ENCODE measurements at places on chromosomes 13 and 19.

DNA sequence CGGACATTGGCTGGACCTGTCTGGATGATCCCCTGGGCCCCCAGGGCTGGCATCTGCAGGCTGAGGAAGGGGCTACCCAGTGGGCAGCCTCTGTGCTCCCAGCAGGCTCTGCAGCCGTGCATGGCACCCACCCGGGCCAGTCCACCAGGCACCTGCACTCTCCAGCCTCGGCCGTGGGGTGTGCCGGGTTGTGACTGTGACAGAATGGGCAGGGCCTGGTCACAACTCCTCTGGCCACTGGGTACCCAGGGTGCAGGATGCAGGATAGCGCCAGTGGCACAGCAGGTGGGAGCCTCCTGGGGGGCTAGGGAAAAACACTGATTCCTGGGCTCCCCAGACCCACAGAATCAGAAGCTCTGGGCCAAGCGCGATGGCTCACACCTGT lies 10.0 kb downstream of the PEX11G start:
- DNase-seq = no peak

DNA sequence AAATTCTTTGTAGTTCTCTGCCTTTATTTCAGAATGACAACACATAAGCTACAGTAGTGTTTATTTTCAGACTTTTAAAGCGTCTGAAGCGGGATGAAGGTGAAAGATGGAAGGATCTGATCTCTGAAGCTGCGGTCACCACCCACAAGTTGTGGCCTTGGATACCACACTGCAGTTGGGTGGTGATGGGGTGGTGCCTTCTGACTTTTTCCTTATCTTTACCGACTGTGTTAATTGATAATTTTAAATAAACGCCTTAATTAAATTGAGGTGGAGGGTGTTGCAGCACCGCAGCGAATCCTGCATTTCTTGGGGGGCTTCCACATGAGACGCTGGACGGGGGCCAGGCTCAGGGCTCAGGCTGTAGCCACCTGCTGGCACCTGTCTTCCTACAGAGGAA lies 1.3 kb downstream of the TFDP1 start:
- DNase-seq = peak; percentile 17

DNA sequence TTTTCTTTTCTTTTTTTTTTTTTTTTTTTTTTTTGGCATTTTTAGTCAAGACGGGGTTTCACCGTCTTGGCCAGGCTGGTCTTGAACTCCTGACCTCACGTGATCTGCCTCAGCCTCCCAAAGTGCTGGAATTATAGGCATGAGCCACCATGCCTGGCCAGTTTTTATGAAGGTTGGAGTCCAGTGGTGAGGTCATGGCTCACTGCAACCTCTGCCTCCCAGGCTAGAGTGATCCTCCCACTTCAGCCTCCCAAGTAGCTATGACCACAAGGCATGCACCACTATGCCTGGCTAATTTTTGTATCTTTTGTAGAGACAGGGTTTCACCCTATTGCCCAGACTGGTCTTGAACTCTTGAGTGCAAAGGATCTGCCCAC lies 4.2 kb downstream of the SNRPA start:
- DNase-seq = no peak

DNA sequence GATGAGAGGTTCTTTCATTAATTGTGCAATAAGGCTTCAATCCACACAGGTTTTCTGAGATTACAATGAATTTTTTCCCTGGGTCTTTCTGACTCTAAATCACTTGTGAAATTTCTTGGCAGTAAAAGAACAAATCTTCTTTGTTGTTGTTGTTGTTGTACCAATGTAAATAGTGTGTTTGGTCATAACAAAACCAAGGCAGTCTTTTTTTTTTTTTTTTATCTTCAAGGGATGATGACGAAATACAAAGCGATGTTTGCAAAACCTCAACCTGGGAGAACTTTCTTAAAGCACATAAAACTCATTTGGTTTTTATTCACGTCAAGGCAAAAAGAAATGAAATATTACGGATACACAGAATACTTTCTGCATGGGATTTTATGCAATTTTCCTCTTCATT lies 462.0 kb downstream of the LIG4 start:
- DNase-seq = no peak

- no peak for DNase-seq
Measured at GRCh38 chr13:24717217-24717616, 37.0 kb downstream of the ATP12A start.

DNA sequence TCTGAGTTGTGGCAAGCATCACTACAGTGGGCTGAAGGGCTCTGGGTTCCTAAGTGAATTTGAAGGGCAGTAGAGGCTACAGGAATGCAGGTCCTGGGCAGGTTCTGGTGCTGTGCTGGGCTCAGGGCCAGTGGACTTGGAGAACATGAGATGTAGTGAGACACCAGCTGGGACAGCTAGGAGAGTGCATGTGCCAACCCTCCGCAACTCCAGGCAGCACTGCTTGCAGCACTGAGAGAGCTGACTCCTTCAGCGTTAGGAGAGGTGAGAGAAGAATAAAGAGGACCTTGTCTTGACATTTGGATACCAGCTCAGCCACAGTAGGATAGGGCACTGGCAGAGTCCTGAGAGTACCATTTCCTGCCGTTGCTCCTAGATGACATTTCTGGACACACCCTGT lies 739.9 kb upstream of the PRR20A start:
- no peak for DNase-seq

DNA sequence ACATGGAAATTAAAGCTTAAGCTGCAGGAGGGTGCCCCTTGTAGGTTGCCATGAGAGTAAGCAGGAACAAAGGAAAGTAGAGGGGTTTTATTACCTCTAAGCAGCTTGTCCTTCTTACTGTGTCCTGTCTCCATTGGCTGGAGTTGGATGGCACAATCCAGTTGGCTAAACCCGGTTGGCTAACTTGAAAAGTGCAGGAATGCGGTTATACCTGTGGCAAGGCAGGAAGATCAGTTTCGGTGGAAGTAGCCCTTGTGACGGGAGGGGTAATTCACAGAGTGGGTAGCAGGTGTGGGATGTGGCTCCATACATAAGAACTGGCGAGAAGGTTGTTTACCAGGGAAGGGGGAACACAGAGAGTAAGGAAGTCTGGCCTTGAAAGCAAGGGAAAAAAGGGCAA lies 3.2 kb downstream of the ZNF726 start:
- DNase-seq = no peak

- DNase-seq = no peak
Measured at GRCh38 chr19:14300303-14300702, 80.9 kb upstream of the ADGRE5 start.

- DNase-seq = no peak
Measured at GRCh38 chr13:87778128-87778527, 107.0 kb downstream of the SLITRK5 start.

DNA sequence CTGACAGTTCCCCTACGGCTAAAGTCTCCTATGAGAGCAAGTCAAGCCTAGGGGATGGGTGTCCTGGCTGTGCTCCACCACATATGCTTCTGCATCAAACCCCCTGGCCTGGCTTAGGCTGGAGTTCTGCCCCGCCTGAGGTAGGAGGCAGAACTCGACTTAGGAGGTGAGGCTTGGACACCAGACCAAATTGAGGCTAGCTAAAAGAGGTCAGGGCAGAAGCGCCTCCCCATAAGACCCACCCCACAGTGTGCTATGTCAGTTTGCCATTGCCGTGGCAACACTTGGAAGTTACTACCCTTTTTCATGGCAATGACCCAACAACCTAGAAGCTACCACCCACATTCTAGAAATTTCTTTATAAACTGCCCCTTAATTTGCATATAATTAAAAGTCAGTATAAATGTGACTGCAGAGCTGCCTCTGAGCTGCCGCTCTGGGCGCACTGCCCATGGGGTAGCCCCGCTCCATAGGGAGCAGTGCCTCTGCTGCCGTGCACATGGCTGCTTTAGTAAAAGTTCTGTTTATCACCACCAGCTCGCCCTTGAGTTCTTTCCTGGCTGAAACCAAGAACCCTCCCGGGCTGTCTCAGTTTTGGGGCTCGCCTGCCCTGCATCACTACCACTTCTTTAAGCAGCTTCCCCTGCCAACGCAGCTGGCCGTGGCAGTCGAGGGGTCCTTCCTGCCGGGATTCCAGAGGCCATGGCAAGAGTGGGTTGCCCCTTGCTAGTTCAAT lies 20.2 kb downstream of the AP1M1 start:
- no peak for DNase-seq

DNA sequence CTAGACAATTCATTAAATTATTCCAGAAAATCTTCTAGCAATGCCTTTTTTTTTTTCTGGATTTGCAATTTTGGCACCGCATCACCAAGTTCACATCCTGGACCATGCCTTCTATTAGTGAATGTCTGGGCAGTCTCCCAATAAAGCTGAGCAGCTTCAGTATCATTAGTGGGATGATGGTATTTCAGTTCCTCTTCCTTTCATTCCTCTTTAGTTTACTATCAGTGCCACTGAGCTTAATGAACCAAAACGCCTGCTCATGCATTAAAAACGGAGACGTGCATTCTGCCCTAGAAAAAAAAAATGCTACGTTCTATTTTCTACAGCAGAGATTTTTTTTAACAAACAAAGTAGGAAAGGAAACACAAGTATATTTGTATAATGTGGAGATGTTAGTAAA lies 343.0 kb downstream of the PCDH9 start:
- DNase-seq = no peak

DNA sequence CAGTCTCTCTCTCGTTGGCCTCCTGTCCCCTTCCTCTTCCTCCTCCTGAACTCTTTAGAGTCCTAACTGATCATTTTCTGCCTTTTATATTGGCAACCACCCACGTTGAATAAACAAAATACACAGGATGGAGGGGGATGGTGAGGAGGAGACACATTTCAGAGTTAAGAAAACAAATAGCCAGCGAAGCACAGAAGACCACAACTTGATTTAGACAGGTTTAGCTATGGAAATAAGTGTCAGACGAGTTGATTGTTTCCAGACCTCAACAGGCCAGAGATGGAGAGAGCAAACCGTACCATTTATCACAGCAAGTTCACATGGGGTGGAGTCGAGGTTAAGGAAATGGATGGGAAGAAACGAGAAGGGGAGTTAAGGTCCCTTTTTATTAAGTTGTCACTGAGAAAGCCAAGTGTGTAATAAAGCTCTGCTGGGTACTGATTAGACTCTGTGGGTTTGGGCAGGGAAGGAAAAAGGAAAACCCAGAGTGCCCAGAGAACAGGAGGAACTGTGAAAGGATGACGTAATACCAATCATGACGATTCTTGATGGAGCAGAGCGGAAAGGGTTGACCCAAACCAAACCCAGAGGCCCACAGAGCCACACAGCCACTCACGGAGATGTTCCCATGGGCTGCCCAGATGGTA lies 11.1 kb upstream of the SERP2 start:
- DNase-seq = no peak

DNA sequence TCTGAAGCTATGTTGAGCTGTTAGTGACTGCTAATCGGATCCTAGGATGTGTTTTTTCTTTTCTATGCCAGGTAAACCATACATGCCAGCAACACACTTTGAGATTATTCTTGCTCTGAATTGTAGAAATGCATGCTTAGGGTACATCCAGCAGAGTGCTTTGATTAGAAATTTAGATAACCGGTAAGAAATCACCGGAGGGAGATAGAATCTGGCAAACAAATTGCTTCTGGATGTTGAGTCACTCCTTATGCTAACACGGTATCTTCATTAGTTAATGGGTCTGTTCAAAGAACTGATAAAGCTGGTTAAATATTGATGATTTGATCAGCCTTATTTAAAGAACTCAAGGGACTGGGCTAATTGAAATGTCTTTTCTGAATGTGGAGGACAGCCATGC lies 85.1 kb upstream of the SIAH3 start:
- DNase-seq = no peak

- peak; percentile 74 for DNase-seq
Measured at GRCh38 chr19:4911786-4912672, 2.7 kb downstream of the UHRF1 start.

GRCh38 chr13:72384879-72385278 lies 342.6 kb downstream of the MZT1 start:
- no peak for DNase-seq

DNA sequence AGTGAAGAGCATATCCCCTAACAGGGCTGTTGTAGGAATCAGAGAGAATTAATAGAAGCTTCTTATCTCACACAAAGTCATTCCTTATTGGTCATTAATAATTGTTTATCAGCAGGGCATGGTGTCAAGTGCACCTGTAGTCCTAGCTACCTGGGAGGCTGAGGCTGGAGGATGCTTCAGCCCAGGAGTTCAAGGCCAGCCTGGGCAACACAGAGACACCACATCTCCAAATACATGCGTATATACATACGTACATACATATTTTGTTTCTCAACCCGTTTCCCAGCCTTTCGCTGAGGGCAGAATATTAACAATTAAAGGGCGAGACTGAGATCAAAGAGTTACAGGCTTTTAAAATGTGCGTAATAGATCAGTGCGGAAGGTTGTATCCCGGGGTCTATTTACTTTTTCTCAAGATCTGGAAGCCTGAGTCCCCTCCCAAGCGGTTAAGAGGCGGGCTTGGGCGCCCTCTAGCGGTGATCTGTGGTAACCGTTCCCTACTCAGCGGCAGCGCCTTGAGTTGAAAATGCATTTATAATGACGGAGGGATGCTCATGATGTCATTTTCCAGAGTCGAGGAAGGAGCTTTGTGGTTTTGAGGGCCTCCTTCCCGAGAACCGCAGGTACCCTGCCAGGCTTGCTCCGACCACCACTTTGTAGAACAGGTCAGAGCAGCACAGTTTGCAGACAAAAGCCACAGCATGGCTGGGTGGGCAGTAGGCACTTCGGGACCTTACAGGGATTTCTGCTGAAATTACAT lies 169.6 kb upstream of the GPR12 start:
- DNase-seq = peak; percentile 78

GRCh38 chr13:106480351-106480910 lies 55.0 kb downstream of the EFNB2 start:
- DNase-seq = no peak

DNA sequence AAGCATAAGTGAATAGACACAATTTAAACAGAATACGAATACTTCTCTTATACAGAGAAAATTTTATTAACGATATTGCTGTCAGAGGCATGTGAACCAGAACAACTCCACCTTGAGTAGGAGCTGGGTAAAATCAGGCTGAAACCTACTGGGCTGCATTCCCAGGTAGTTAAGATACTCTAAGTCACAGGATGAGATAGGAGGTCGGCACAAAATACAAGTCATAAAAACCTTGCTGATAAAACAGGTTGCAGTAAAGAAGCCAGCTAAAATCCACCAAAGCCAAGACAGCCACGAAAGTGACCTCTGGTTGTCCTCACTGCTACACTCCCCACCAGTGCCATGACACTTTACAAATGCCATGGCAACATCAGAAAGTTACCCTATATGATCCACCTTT lies 49.2 kb upstream of the TRPC4 start:
- DNase-seq = no peak

GRCh38 chr19:58204566-58204965 lies 21.7 kb downstream of the ZNF274 start:
- no peak for DNase-seq

DNA sequence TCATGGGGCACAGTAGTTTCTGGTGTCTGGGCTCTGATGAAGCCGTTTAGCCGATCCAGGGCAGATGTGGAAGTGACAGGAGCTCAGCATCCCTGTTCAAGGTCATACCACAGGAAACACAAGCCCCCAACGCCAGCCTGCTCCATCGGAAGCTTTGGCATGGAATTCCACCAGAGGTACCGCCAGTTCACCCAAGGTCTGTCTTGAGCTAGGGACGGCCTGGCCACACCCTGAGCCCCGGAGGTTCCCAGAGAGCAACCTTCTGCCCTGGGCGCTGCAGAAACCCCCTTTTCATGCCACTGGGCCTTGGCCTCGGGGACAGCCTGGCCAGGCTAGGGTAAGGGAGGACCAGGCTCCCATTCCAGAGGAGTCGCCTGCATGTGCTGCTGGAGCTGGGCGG lies 39.4 kb upstream of the TPM4 start:
- DNase-seq = no peak

Measured in stimulated activated CD4-positive, alpha-beta T cell treated with anti-CD3 and anti-CD28 coated beads, Interleukin-2, amount 100 ng/mL, for 24 hours (primary cell).